BJ (cell line): ENCODE measurements at places on chromosomes 3 and 15. TPM values are rescaled to one million over a fixed set of nuclear protein-coding genes. Genes with fewer than 3 reads are reported as not detected.

BTBD1 gene
- 35.0 and 70.7 TPM in 2 replicates for polyA plus RNA-seq

WDR76 gene
- polyA plus RNA-seq = 1.5 and 3.4 TPM in 2 replicates

CILP gene
- 0.07 and 0.09 TPM in 2 replicates for polyA plus RNA-seq

DNAJA4 gene
- 2.8 and 4.1 TPM in 2 replicates for polyA plus RNA-seq

EPHB3 gene
- polyA plus RNA-seq = 1.1 and 3.3 TPM in 2 replicates

PRSS50 gene
- polyA plus RNA-seq = not detected in 2 replicates
